ENCODE measurements at places on chromosomes 2 and 18. TPM values are rescaled to one million over a fixed set of nuclear protein-coding genes. Genes with fewer than 3 reads are reported as not detected.

DNA sequence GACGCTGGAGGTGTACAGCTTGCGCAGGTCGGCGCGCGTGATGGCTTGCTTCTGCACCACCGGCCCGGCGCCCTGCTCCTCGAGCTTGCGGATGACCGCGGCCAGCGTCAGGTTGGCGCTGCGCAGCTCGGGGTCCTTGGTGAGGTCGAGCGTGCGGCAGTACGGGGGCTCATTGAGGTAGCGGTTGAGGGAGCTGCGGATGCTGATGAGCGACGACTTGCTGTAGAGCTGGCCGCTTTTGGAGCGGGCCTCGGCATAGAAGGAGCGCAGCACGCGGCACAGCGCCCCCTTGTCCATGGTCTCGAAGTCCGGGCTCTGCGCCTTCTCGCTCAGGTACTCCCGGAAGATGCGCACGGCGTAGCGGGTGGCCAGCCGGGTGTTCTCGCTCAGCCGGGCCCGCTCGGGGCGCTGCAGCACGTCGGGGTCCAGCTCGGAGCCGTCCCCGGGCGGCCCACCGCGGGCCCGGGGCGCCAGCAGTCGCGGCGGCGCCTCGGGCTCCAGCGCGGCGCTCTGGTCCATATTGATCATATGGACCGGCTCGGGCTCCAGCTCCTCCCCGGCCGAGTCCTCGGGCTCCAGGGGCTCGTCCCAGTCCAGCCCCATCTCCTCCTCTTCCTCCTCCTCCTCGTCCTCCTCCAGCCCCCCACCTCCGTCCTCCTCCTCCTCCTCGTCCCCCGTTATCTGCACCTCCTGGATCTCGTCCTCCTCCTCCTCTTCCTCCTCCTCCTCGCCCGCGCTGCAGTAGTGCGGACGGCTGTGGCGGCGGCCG is 523 bp downstream of the KCTD1 start:
- peak; percentile 44 for DNase-seq

DNA sequence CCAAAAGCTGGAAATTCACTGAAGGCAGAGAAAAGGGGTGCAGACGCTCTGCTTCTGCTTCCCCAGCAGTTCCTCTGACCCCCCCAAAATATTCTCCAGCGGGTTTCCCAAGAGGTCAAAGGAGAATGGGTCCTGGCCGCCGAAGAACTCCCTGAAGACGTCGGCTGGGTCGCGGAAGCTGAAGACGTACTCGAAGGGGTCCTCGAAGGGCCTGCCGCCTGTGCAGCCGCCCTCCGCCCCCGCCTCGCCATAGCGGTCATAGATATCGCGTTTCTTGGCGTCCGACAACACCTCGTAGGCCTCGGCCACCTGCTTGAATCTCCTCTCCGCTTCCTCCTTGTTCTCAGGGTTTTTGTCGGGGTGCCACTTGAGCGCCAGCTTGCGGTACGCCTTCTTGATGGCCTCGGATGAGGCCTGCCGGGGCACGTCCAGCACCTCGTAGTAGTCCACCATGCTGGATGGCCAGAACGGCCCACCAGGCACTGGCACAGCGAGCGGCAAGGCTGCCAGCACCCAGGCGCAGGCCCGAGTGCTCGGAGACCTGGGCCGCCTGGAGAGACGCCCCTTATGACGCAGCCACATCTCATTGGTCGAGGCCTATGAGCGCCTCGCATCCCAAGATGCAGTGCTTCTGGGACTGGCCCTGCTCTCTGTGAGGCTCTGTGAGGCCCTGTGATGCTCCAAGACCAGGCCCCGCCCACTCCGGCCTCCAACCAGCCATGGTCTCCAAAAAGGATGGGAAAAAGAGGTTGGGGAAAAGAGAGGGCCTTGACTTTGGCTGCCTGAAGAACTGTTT is 14.8 kb downstream of the UGT1A3 start:
- DNase-seq = no peak

DNA sequence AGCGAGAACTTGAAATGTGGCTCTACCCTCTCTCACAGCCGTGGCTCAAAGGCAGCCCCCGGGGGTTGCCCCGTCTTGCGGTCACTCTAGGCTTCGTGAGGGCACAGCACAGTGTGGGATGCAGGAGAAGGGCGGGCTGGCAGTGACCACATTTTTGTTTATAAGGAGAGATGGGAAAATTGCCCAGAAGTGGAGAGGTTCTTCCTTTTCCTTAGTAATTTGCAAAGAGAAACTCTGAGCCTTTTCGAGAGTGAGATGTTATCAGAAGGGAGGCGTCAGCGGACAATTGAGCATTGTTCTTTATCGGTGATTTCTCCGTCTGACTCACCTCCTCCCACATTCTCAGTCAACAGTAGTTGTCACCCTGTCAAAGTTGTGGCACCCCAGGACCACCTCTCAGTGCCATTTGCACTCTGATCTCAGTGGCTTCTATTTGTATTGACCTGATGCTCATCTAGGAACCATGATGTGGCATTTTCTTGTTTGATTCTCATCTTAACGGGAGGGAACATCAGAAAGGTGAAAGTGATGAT is 89.6 kb downstream of the ACAA2 start:
- no peak for DNase-seq

DNA sequence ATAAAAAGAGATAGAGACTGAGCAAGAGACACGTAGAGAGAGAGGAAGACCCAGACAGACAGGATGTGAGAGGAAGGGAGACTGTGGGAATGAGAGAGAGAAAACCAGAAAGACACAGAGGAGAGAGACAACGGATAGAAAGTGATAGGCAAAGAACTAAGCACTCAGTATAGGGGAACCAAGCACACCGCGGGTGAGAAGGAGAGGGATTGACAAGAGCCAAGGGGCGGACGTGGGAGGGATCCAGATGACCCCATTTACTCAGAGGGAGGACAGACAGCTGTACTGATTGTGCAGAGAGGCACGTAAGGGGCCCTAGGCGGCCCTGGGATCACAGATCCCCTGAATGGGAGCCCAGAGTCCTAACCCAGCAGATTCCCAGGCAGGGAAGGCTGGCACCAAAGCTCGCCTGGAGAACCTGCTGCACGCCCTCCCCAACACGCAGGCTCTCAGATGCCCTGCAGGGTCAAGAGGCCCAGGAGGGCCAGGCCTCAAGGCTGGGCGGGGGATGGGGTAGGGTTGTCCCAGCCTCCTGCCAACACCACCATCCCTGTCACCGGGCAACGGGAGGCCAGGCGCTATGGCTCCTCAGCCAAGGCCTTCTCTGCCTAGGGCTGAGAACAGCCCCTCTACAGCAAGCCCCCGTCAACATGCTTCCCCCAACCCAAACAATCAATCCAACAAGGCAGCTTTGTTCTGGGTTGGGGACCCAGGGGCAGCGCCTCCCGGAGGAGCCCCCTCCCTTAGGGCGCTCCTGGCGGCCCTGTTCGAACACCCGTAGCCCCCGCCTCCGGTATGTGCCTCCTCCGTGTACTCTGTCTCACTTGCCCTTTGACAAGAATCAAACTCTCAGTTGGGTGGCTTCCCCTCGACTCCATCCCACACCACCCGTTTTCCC is 579 bp downstream of the LOXL3 start:
- DNase-seq = no peak

GRCh38 chr2:2572393-2573204 is 241.5 kb upstream of the MYT1L start:
- no peak for DNase-seq

DNA sequence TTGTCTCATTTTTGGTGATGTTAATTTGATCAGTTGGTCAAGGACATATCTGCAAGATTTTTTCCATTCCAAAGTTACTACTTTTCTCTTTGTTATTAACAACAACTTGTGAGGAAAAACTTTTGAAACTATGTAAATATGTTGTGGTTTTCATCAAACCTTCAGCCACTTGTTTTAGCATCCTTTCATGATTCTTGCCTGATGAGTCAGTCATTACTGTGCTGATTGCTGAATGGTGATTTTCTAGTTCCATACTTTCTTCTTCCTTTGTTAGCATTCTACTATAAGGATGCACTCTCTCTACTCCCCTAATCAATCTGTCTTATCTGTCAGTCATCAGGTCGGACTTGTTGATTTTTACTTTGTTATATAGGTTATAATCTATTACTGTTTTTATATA is 10.9 kb downstream of the TMEM87B start:
- DNase-seq = no peak

DNA sequence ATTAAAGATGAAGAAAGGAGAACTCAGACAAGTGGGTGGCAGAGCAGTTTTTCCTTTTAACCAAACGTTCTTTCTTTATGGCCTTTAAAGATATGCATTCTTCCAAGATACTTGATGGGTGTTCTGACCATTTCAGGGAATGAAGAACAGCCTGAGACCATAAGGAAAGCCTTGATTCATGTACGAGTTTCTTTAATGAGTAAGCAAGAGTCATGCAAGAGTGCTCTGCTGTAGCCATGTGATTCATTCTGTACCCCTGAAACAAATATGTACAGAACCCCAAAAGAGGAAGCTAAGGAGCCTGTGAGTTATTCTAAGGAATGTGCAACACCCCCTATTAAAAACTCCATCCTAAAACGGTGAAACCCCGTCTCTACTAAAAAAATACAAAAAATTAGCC is 372.8 kb downstream of the MTX2 start:
- DNase-seq = no peak

DNA sequence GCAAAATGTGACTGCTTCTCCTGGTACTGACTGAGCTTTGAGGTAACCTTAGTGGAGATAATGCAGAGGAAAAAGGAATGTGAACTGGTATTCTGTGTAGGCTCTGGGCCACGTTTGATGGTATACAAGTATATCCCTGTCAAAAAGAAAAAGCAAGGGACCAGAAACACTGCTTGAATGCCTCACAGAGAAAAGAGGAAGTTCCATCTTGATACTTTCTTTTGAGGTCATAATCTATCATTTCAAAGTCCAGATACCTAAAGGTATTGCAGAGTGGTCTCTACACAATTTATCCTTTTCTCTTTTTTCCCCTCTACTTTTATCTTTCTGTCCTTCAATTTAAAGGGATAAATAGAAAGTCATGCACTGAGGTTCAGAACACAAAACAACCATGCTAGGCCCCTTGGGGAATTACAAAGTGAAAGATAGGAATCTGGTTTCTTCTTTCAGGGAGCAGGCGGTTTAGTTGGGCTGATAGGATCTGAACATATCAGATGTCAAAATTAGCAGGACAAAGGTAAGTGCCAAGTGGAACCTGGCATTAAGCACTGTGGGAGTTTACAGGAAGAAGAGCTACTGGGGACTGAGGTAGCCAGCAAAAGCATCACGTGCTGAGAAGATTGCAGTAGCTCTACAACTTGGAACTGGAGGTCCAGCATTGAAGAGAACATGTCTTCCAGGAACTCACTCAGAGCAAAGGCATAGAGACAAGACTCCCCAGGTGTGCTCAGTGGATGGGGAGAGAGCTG is 121.2 kb downstream of the LYPD6 start:
- DNase-seq = no peak

DNA sequence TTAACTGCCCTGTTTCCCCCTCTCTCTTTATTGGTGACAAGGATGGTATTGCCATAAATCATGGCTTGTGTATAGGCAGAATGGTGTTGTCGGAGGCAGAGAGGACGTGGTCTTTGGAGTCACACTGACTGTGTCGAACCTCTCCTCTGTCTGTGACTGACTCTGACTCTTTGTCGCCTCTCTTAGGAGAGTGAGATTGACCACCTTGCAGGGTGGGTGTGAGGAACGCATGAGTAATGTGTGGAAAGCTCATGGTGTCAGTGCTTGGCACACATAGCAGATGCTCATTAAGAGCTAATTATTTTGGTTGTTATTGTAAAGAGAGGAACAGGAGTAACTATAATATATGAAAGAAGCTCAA is 145.6 kb downstream of the TTC27 start:
- no peak for DNase-seq

- DNase-seq = no peak
Observed at GRCh38 chr2:228374741-228375140, 193.3 kb upstream of the SPHKAP start.

- DNase-seq = no peak
Observed at GRCh38 chr2:95354925-95355324, 47.6 kb upstream of the FAHD2A start.

DNA sequence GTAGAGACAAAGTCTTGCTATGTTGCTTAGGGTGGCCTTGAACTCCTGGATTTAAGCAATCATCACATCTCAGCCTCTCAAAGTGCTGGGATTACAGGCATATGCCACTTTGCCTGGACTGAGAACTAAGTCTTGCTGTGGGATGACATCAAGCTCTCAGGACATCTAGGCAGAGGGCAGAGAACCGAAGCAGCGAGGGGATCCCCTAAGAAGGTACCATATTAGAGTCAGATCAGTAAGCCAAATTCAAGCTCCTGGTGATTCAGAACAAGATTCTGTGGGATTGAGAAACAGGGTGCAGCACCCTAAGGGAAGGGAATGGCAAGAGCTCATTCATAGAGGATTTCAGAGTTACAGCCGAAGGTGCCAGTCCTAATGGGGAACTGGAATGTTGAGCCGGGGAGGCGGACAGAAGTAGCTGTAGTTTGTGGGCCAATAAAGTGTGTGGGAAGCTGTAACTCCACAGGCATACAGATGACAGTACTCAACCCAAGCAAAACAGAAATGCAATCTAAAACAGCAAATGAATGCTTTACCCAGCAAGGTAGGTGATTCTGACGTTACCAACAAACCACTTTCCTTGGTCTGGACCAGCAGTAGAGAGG is 30.9 kb downstream of the EPHA4 start:
- no peak for DNase-seq

- DNase-seq = no peak
Observed at GRCh38 chr2:85828725-85829124, 60.1 kb downstream of the ST3GAL5 start.

- no peak for DNase-seq
Observed at GRCh38 chr18:57691363-57691762, 69.7 kb upstream of the NARS1 start.

GRCh38 chr2:209451209-209451834 is 27.5 kb downstream of the MAP2 start:
- DNase-seq = no peak

DNA sequence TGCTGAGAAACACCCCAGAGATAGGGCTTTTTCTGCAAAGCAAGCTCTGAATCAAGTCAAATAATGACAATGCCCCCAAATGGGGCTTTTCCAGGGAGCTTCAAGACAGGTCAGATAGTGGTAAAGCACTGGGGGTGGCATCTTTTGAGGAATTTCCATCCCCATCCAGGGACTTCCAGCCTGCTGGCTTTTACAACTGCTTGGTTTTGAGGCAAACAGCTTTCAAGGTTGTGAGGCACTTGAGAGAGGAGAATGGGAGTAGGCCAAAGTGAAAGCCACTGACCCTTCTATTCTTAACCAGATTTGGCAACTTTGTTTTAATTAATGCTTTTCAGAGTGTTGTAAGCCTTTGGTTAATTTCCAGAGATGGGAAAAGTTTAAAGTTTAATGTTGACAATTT is 762.0 kb upstream of the POU3F3 start:
- DNase-seq = no peak

The DNAJC5G gene
- total RNA-seq = not detected

The RTP5 gene
- 0.13 TPM for total RNA-seq

The RFTN2 gene
- total RNA-seq = not detected

The RFX8 gene
- not detected for total RNA-seq
